B cell (primary cell): ENCODE measurements at places on chromosomes 12 and 14. TPM values are rescaled to one million over a fixed set of nuclear protein-coding genes. Genes with fewer than 3 reads are reported as not detected.

SELPLG gene
- 4.7 and 8.0 TPM in 2 replicates for polyA plus RNA-seq

ALX1 gene
- polyA plus RNA-seq = not detected in 2 replicates

SERPINA1 gene
- polyA plus RNA-seq = 6.8 and 8.2 TPM in 2 replicates

WNT5B gene
- polyA plus RNA-seq = 0.23 and 0.33 TPM in 2 replicates

C1R gene
- polyA plus RNA-seq = 1.5 and 3.1 TPM in 2 replicates

MAGOHB gene
- polyA plus RNA-seq = 8.1 and 13.1 TPM in 2 replicates

SERPINA4 gene
- not detected in 2 replicates for polyA plus RNA-seq

HNF1A gene
- polyA plus RNA-seq = not detected in 2 replicates

ITGB7 gene
- polyA plus RNA-seq = 216 and 265 TPM in 2 replicates

TMEM132D gene
- polyA plus RNA-seq = not detected in 2 replicates

EEF1AKMT3 gene
- polyA plus RNA-seq = 0.89 and 1.0 TPM in 2 replicates

KRT79 gene
- not detected in 2 replicates for polyA plus RNA-seq

RD3L gene
- polyA plus RNA-seq = not detected in 2 replicates

CHFR gene
- 83.8 and 89.0 TPM in 2 replicates for polyA plus RNA-seq

NELL2 gene
- polyA plus RNA-seq = 0.22 and 2.7 TPM in 2 replicates

ZNF10 gene
- 5.2 and 26.7 TPM in 2 replicates for polyA plus RNA-seq

KRT85 gene
- not detected in 2 replicates for polyA plus RNA-seq

OLR1 gene
- 0.07 TPM in 1 of 2 replicates, not detected in the other for polyA plus RNA-seq

EGLN3 gene
- 0.76 and 1.7 TPM in 2 replicates for polyA plus RNA-seq

CLEC2D gene
- polyA plus RNA-seq = 146 and 158 TPM in 2 replicates

HCFC2 gene
- polyA plus RNA-seq = 8.2 and 11.1 TPM in 2 replicates

PLEKHG7 gene
- 2.1 and 7.5 TPM in 2 replicates for polyA plus RNA-seq

EIF2B2 gene
- 14.1 and 27.6 TPM in 2 replicates for polyA plus RNA-seq

OVCH1 gene
- polyA plus RNA-seq = not detected in 2 replicates

RERG gene
- not detected in 2 replicates for polyA plus RNA-seq

SERPINA9 gene
- polyA plus RNA-seq = 0.14 TPM in 1 of 2 replicates, not detected in the other

GOLGA5 gene
- polyA plus RNA-seq = 12.9 and 13.3 TPM in 2 replicates

KRT77 gene
- polyA plus RNA-seq = not detected in 2 replicates

OR4K13 gene
- not detected in 2 replicates for polyA plus RNA-seq

WDHD1 gene
- polyA plus RNA-seq = 0.61 and 1.1 TPM in 2 replicates

NKX2-1 gene
- not detected in 2 replicates for polyA plus RNA-seq

KRT2 gene
- 0.04 TPM in 2 replicates for polyA plus RNA-seq

CMA1 gene
- not detected in 2 replicates for polyA plus RNA-seq

PMEL gene
- 0.13 and 0.46 TPM in 2 replicates for polyA plus RNA-seq

CCDC88C gene
- polyA plus RNA-seq = 94.3 and 98.7 TPM in 2 replicates

ACOT6 gene
- polyA plus RNA-seq = not detected in 2 replicates

CEBPE gene
- polyA plus RNA-seq = 0.26 and 0.45 TPM in 2 replicates
